ENCODE measurements at places on chromosomes 11 and 22. TPM values are rescaled to one million over a fixed set of nuclear protein-coding genes. Genes with fewer than 3 reads are reported as not detected.
A peak's percentile ranks its signal among the peaks of the same experiment; 100 is the strongest.

The ASPHD2 gene
- 2.2 TPM for polyA plus RNA-seq

The SEPTIN5 gene
- 10.4 TPM for polyA plus RNA-seq

The GNAZ gene
- polyA plus RNA-seq = 5.4 TPM

The TH gene
- polyA plus RNA-seq = not detected

The PANX3 gene
- polyA plus RNA-seq = not detected

The KRTAP5-2 gene
- polyA plus RNA-seq = not detected

The TLCD5 gene
- polyA plus RNA-seq = 12.7 TPM

The MUC5B gene
- polyA plus RNA-seq = not detected

The LARGE2 gene
- 2.4 TPM for polyA plus RNA-seq

- DNase-seq = no peak
Observed at GRCh38 chr11:77397631-77398030, 76.3 kb downstream of the PAK1 start.

DNA sequence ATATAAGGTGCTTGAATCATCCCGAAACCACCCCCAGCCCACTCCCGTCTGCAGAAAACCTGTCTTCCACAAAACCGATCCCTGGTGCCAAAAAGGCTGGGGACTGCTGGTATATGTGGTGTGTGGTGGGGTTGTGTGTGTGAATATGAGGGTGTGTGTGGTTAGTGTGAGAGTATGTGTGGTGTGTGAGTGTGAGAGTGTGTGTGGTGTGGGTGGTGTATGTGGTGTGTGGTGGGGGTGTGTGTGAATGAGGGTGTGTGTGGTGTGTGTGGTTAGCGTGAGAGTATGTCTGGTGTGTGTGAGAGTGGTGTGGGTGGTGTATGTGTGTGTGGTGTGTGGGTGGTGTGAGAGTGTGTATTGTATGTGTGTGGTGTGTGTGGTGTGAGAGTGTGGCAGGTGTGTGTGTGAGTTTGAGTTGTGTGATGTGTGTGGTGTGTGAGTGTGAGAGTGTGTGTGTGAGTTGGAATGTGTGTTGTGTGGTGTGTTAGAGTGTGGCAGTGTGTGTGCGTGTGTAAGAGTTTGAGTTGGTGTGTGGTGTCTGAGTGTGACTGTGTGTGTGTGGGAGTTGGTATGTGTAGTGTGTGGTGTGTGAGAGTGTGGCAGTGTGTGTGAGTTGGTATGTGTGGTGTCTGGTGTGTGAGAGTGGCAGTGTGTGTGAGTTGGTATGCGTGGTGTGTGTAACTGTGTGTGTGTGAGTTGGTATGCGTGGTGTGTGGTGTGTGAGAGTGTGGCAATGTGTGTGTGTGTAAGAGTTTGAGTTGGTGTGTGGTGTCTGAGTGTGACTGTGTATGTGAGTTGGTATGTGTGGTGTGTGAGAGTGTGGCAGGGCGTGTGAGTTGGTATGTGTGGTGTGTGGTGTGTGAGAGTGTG, 6.5 kb downstream of the UPK3A start:
- no peak for DNase-seq

- no peak for DNase-seq
Observed at GRCh38 chr22:28435140-28435768, 244.4 kb downstream of the TTC28 start.

- DNase-seq = no peak
Observed at GRCh38 chr11:37905707-37906417, 1307.8 kb upstream of the RAG2 start.

- DNase-seq = no peak
Observed at GRCh38 chr11:84419616-84420015, 1133.4 kb upstream of the CCDC90B start.

DNA sequence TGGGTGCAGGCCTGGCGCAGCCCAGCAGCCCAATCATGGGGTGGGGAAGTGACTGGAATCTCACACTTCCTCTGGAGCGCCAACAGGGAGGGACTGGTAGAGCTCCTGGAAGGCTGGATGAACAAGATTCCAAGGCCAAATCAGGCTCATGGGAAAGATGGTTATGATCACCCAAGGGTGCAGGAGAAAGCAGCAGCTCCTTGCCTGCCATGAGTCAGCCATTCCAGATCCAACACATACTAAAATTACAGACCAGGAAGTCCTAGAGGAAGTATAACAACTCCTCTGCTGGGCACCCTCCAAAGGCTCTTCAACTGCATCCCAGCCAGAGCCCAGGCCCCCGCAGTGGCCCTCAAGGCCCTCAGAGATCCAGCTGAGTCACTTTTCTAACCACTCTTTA, 427.3 kb downstream of the TENM4 start:
- no peak for DNase-seq

DNA sequence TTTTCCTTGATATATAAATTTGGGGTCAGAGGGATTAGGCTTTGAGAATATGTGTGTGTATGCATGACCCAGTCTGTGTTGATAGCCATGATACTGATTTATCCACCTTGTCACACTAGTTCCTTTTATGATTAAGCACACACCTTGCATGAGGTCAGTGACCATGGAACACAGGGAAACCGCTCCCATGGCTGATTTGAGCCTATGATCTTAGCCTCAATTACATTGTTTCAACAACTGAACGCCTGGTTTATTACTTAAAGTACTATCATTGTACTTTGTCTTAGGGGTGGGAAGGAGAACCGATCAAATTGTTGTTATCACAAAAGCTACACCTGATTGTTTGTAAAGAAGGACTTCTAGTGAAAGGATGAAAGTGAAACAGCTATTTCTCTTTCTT, 70.7 kb downstream of the ARFGAP2 start:
- DNase-seq = no peak

DNA sequence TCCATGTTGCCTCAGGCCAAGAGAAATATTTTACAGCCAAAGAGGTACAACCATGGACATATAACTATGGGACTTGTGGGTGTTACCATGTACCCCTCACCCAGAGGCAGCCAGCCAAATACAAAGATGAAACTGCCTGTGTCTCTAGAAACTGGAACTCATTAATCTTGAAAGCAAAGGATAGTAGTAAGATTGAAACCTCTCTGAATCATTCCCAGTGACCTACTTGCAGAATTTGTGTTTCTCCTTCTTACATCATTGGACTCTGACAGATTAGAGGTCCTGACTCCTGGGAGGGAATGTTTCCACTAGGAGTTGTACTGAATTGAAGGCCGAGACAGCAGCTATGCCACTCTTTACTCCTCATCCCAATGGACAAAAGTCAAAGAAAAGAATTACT, 257.4 kb upstream of the UBASH3B start:
- no peak for DNase-seq

DNA sequence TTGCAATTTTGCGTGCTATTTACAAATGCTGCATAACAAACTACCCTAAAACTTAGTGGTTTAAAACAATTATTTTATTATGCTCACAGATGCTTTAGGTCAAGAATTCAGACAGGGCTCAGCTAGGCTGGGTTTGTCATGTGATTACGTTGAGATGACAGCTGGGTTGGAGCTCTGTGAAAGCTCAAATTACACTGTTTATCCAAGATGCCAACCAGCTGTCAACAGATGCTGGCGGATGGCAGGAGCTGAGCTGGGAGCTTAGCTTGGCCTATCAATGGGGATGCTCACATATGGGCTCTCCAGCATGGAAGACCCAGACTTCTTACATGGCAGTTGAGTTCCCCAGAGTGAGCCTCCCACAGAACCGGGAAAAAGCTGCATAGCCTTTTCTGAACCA, 62.7 kb downstream of the STK33 start:
- DNase-seq = peak; percentile 76

- DNase-seq = no peak
Observed at GRCh38 chr11:15629690-15630321, 515.1 kb downstream of the INSC start.

DNA sequence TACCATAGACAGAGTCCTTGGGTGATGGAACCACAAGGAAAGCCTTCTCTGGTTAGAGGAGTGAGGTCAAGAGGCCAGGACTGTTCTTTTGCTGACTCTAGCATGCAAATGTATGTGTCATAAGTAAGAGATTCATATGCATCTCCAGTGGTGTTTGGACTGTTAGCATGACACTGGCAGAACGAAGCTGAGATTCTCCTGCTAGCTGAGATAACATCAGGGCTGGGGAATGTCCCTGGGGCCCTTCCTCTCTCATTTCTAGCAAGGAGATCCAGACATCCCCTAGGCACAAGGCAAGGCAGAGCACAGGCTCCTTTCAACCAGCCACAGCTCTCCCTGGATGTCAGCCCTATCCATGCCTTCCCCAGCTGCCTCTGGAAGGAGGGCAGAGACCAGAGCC, 711.3 kb downstream of the OPCML start:
- DNase-seq = peak; percentile 35

DNA sequence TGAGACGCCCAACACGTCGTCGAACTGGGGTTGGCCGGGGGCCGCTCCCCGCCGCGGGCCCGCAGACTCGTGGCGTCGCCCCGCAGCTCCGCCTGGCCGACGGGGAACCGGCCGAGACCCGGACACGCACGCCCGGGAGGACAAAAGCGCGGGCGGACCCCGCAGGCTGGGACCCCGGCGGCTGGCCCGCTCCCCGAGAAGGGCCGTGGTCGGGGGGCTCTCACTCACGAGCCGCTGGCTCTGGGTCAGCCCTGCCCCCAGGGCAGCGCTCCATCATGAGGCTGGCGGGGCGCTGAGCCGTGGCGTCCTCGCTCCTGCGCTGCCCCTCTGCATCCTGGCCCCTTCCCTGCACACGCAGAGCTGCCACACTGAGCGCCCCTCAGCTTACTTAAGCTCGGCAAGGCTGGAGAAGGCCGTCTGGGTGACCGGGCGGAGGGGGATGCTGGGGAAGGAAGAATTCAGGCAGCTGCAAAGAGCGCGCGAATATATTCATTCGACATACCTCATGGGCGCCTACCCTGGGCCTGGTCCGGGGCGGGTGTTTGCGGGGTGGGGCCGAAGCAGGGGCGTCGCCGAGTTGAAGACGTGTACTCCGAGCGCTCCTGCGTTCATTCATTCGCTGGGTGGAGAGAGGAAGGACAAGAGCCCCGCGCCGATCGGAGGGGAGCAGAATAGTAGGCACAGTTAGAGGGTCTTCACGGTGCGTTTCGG, 579 bp upstream of the CYB5R2 start:
- peak; percentile 49 for DNase-seq

GRCh38 chr11:693415-693831, 1.6 kb downstream of the DEAF1 start:
- DNase-seq = no peak

GRCh38 chr11:116649268-116649667, 123.5 kb downstream of the BUD13 start:
- DNase-seq = no peak

DNA sequence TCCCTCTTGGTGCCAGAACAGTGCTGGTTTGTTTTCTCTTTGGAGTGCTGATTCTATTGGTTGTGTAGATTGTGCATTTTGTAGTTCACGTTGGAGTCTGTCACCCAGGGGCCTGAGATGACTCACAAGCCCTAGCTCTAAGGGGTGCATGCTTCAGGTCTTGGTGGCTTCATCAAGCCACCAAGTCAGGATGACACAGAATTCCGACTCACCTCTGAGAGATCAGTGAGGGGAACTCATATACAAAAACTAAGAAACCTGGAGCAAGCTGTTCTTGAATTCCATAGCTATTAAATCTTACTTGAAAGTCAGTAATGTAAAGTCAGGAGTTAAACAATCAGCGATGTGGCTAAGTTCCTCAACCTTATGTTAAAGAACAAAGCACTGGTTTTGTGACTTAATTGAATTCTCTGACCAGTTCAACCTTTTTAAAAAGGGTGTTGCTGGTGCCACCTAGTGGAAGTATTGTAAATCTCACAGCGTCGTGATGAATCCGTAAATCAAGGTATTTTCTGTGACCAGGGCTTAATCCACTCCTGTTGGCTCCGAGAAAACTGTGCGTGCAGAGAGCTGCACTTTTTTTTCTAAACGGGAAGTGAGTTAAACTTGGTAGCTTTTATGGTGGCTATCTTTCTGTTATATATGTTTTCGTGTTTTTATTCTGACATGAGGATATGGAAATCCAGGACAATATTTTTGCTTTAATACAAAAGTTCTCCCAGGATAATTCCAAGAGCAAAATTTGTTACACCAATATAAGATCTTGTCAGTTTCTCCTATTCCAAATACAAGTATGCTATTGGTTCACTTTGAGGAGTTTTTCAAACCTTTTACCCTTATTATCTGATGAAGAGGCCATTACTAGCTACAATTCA, 14.6 kb downstream of the MMP13 start:
- peak; percentile 46 for DNase-seq

- no peak for DNase-seq
Observed at GRCh38 chr22:50173311-50173982, 2.9 kb downstream of the PANX2 start.

GRCh38 chr11:130737041-130737830, 179.0 kb downstream of the SNX19 start:
- DNase-seq = no peak

GRCh38 chr11:26187639-26188038, 144.3 kb upstream of the ANO3 start:
- DNase-seq = no peak

- DNase-seq = peak; percentile 36
Observed at GRCh38 chr11:45336136-45336535, 50.0 kb upstream of the SYT13 start.

GRCh38 chr11:123740787-123741158, 687 bp downstream of the ZNF202 start:
- no peak for DNase-seq

DNA sequence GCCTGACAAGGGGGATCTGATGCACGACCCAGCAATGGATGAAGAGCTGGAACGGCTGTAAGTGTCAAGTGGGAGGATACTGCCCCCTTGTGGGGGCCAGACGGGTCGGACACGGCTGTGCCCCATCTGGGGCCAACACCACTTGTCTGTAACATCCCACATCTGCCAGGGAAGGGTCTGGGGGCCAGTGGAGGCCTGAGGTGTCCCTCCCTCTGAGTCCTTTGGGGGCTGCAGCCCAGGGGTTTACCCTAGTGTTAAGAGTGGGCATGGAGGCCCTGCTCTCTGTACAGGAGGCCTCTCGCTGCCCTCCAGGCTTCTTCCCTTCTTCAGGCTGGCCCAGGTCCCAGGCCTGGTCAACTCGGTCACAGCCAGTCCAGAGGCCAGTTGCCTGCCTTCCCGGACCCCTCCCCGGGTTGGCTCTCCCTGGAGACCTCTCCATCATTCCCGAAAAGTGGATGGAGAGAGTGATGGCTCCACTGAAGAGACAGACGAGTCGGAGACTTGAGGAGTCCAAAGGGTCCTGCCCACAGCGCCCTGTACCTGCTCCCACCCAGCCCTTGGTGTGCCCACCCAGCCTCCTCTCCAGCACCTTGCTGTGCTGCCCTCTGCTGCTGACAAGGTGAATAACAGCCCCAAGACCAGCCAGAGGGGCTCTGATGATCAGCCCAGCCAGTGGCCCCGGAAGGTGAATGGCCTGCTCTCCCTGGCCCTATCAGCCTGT, 15.4 kb downstream of the ARFGAP2 start:
- peak; percentile 91 for DNase-seq

Data from SK-N-SH (cell line).